ENCODE measurements at places on chromosomes 6 and 20.

DNA sequence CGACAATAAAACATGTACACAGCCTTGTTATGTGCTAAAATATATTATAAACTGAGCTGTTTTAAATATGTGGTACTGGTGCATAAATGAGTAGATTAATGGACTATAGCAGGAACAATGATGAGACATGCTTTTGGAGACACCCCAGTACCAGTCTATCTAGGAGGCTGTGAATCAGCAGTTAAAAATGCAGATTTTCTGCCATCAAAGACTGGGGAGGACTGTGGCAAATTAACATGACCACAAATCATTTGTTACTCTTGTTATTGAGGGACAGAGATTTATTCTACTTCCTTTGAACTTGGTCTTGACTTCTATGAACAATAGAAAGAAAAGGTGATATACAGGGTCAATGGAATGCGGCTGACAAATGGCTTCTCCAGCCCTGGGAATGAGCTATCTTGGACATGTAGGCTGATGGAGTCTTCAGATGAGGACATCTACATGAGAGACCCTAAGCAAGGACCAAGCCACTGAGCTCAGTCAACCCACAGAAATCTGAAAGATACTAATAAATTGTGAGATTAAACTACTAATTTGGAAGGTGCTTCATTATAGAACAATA is 551.7 kb upstream of the GJE1 start:
- DNase-seq: no peak

DNA sequence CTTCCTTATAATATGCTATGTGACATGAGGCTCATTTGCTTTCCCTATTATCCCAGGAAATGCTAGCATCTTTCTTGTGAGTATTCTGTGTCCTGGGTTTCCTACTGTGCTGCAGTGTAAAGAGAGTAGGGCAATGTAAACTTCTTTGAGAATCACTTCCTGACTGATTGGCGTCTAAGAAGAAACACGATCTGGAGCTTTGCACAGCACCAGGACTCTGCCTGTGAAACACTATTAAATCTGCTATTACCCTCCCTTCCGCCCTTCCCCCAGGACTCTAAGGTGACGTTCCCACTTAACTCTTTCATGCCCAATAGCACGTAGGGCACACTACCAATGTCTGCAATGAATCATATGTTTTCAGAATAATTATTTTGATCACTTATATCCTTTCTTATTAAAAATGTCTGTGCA is 607.3 kb upstream of the CITED2 start:
- DNase-seq: no peak

- no peak for DNase-seq
These were observed 75.2 kb downstream of the GJA1 start for GRCh38 chr6:121510568-121511177.

DNA sequence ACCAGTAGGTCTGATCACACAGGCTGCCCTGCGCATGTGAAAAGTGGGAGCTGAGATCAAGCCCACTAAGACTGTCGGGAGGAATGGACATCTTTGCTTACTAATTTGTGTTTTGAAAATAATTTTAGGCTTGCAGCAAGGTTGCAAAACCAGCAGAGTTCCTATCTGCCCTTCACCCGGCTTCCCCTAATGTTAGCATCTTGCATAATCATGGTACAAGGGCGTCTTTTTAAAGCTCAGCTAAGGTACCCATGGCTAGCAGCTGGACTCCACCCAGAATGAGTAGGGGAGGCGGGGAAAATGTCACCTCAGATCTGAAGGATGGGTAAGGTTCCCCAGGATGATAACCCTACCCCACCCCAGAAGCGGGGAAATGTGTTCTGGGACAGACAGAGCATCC is 25.3 kb upstream of the BMP7 start:
- no peak for DNase-seq

DNA sequence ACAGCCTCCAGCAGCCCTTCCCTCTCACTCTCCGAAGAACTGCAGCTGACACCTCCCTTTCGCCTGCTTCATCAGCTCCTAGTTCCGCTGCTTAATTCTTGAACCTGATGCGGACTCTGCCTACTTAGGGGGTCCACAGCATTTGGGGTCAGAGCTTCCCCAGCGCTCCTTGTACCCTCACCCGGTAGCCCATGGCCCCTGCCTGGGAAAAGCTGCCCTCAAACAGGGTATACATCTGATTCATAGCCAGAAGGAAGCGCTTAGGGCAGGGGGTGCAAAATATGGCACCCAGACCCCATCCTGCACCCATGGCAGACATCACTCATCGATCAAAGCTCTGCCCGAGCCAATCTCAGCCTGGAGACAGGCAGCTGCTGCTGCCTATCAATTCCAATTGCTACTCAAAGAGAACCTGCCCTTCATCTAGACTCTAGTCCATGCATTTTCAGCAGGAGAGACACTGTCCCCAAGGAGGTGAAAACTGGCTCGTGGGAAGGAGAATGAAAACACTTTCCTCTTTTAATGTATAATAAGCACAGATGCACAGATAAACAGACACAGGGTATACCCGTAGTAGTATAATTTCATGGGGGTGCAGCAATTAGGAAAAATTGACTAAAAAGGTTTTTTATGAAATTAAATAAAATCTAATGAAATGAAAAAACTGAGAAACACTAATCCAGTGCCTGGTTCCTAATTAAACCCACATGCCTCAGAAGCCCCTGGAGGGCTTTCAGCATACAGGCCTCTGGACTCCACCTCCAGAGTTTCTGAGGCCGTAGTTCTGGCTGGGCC is 194.8 kb downstream of the PREX1 start:
- DNase-seq: no peak

- DNase-seq: no peak
These were observed 525.4 kb upstream of the ID4 start for GRCh38 chr6:19311786-19312185.

DNA sequence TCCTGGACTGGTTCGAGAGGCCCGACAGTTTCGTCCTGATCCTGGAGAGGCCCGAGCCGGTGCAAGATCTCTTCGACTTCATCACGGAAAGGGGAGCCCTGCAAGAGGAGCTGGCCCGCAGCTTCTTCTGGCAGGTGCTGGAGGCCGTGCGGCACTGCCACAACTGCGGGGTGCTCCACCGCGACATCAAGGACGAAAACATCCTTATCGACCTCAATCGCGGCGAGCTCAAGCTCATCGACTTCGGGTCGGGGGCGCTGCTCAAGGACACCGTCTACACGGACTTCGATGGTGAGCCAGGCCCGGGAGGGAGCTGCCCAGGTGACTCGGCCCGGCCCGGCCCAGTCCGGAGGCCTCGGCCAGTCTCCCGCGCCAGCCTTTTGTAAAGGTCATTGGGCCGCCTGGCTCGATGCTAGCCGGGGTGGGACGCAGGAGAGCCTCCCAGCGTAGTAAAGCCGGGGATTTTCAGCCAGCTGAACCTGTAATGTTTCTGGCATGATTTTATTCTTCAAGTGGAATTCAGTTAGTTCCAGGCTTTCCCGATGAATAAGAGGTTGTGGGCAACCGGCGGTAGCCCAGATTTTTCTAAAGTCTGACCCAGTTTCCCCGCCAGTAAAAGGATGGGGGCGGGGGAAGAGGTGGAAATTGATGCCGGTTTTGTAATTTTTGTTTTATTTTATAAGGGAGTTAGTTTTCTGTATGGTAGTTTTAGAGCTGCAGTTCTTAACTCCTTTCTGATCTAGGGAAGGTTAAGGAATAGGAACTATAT is 1.4 kb downstream of the PIM1 start:
- DNase-seq: no peak

Data from stimulated activated CD8-positive, alpha-beta memory T cell treated with anti-CD3 and anti-CD28 coated beads, Interleukin-12 subunit alpha, Interleukin-12 subunit beta, amount 100 ng/mL, for 4 hours (primary cell).